ENCODE measurements at places on chromosomes 6 and 20.
A peak's percentile ranks its signal among the peaks of the same experiment; 100 is the strongest.

DNA sequence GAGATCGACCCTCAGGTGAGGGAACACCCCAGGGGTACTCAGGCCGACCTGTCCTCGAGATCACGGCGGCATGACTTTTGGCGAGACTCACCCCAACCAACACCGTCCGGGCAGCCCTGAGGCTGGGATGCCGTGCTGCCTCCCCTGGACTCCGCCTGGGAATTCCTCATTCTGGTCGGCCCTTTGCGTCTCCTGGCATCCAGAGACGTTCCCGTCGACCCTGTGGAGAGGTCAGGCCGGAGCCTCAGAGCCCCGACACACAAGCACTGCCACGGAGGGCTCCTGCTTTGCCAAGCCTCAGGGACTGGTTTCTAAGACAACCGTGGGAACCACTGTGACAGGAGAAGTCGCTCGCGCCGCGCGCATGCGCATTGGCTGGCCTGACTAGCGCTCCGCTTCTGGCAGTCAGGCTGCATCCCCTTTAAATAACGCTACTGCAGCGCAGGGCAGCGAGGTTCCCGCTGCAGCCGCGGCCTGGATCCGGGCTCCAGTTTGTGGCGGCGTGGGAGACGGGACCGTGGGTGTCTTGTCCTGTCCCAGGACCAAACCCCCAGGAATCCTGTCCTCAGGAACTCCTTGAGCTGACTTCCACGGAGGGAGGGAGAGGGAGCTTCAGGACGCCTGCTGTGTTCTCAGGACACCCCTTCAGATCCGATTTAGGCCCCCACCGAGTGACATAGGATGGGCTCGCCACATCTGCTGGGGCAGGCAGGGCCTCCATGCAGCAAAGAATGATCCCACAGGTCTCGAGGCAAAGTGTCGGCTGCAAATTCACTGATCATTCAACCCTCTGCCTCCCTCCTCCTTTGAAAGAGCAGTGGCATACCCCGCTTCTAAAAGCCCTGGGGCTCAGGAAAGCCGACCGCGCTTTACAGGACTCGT is 163.2 kb upstream of the ZNF337 start:
- peak; percentile 62 for DNase-seq

- no peak for DNase-seq
Observed at GRCh38 chr6:138107078-138107751, at the start of gene PERP. Gene PERP, minus strand, starts transcription at chr6:138107419. Its CDS starts 79 bp downstream, at chr6:138107340.

GRCh38 chr20:36804425-36804824 is 30.9 kb upstream of the DSN1 start:
- no peak for DNase-seq

DNA sequence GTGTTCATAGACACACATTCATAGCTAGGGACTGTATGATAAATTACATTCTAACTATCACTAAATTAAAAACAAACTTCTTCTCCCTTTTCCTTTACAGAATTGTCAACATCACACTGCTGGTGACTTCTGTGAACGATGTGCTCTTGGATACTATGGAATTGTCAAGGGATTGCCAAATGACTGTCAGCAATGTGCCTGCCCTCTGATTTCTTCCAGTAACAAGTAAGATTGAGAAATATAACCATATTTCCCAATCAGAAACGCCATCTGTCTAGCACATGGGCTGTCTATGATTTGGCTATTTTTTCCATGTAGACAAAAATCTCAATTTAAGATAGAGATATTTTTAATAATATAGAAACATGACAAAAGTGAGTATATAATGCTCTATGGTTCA is 367.7 kb downstream of the ARHGAP18 start:
- DNase-seq: no peak

- DNase-seq: no peak
Observed at GRCh38 chr6:19180348-19181072, 656.7 kb upstream of the ID4 start.

DNA sequence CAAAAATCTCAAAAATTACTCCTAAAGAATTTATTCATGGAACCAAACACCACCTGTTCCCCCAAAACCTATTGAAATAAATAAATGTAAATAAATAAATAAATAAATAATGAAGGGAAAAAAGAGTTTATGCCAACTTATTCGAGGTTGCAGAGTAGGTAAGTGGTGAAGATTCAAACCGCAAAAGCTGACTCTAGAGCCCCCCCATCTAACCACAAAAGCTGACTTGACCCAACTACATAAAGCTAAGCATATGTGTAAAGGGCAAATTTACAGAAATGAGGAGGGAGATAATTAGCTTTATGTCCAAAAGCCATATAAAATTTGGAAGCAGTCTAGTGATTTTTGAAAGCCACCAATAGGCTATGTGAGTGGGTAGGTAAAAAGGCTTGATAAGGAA is 486.9 kb downstream of the PKHD1 start:
- no peak for DNase-seq

DNA sequence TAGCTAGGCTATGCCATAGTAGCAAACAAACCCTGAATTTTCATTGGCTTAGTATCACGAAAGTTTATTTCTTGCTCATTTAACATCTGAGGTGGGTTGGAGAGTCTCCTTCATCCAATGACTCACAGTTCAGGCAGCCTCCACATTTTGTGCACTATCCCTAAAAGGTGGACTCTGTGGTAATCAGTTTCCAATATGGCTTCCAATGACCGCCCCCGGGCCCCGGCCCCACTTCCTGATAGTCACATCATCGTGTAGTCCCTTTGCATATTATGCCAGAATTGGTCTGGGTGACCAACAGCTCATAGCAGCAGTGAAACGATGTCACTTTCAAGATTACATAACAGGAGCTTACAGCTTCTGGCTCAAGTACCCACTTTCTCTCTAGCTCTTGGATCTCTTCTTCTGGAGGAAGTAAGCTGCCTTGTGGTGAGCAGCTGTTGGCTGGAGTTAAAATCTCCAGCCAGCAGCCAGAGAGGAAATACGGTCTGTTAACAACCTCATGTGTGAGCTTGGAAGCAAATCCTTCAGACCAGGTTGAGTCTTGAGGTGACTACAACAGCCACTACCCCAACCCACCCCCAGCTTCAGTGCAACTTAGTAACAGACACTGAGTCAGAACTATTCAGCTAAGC is 7.8 kb downstream of the HCRTR2 start:
- no peak for DNase-seq

DNA sequence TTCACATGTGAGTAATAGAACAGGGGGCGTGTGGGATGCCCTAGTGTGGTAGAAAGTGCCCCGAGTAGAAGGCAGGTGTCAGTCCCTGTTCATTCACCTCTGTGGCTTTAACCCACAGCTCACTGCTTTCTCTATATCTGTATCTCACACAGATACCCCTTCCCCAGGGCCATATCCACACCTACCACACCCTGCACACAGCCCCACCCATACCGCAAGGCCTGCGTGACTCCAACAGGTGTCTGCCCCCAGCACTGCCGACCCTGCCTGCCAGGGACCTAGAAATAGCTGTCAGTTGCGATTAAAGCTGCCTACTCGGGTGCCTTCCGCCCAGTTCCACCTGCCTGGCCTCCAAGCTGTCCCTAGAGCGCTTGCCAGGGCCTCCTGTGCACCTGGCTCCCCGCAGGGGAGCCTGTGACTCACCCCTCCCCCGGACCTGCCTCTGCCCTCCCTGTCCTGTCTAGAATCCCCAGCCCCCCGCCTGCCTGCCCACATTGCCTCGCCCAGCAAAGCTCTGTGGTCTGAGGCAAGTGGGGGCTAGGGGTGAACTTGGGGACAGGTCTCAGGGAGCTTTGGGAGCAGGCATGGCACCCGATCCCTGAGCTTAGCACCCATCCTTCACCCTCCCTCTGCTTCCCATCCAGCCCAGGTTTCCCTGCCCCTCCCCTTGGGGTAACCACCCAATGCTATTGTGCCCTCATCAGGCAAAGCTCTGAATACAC is 38.3 kb upstream of the ID1 start:
- no peak for DNase-seq

DNA sequence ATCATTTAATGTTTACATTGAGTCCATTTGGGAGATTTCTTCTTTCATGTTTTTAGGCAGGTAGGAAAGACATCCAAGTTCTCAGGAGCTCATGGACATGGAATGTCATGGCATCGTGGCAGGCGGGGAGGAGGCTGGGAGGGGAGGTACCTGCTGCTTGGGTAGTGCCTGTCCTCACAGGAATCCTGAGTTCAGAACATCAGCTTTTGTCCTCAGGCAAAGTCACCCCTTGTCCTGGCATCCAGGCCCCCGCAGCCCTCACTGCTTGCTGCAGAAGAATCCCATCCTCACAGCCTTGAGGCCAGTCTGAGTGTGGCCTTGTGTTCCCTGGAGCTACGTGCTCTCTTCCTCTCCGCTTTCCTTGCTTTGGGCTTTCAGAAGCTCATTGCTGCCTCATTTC is 157.4 kb downstream of the CFAP61 start:
- DNase-seq: no peak

GRCh38 chr6:2733324-2733723 is 17.4 kb downstream of the MYLK4 start:
- DNase-seq: no peak

DNA sequence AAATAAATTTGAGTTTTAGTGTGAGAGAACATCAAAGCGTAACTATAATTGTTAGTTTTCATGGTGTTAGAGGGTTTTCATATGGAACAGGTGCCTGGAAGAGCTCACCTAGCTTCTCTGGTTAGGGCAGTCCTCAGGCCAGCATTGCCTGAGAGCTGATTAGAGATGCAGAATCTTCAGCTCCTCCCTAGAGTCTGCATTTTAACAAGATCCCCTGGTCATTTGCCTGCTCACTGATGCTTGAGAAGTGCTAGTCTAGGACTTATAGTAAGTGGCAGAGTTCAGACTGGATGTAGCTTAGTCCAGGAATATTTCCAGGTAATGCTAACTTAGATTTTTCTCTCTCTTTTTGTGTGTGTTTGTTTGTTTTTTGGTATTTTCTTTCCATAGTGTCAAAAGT is 21.7 kb upstream of the SMIM26 start:
- no peak for DNase-seq

GRCh38 chr6:62707156-62707555 is 421.1 kb upstream of the KHDRBS2 start:
- DNase-seq: no peak

DNA sequence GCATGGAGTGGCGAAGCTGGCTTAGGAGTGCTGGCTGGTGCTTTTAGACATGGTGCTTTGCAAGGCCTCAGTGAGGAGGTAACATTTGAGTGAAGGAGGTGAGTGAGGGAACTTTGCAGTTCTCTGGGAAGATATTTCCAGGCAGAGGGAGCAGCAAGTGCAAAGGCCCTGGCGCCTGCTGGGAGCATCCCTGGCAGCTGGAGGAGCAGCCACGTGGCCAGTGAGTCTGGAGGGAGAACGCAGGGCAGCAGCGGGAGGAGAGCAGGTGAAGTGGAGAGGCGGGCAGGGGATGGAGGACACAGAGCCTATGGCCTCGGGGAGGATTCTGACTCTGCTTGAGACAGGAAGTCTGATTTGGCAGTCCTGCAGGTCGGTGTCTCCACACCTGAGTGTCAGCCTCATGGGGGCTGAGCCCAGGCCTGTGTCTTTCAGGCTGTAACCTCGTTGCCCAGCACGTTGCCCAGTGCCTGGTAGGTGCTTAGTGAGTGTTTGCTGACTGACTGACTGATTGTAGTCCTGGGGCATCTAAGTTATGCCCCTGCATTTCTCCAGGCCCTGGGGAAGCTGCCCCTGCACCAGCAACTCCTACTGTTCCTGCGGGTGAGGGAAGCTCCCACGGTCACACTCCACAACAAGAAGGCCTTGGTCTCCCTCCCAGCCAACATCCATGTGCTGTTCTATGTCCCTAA is 11.0 kb upstream of the BPIFB4 start:
- DNase-seq: no peak

GRCh38 chr20:37341632-37342031 is 4.3 kb upstream of the SRC start:
- no peak for DNase-seq

GRCh38 chr6:124792386-124792785 is 169.9 kb upstream of the RNF217 start:
- DNase-seq: no peak

DNA sequence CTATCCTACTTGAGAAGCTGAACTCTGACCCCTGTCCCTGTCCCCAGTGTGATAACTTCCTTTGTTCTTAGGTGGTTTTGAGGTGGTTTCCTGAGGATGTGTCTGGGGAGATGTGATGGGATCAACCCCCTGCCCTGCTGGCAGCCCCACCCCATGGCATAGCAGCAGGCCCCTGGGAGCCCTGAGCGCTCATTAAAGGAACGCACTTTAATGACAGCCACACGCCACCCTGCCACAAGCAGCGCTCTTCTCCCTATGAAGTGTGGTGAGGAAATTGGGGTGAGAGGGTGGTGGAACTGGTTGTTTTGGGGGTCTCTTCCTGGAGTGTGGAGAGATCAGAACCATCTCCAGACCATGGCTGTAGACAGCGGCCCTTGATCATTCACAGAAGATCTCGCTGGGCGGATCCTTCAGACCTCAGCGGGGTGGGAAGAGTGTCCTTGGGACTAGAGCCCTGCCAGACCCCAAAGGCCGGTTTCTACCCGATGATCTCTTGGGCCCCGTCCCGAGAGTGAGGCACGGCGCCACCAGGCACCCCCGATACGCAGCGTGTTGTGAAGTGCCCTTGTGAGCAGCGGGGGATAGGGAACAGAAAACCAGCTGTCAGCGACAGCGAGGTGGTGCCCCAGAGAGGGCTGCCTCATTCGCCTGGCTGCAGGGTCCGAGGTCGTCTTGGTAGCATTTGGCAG is 45.4 kb downstream of the SYNJ2 start:
- no peak for DNase-seq

- no peak for DNase-seq
Observed at GRCh38 chr20:10476319-10476724, 41.2 kb downstream of the SLX4IP start.

DNA sequence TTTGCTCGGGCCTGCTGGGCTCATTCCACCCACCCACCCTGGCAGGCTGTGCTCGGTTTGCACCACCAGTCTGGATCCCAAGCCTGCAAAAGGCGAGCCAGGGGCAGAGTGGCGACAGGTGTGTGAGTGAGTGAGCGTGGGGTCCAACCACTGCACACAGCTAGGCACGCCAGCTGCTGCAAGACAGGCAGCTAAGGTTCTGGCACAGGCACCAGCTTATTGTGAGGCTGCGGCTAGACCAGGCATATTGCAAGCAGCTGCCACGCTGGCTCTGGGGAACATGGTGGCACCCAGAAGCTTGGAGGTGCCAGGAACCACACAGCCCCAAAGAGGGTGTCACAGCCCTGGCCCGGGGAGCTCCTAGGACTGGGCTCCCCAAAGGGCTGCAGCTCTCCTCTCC is 205.1 kb downstream of the ANKRD60 start:
- no peak for DNase-seq

DNA sequence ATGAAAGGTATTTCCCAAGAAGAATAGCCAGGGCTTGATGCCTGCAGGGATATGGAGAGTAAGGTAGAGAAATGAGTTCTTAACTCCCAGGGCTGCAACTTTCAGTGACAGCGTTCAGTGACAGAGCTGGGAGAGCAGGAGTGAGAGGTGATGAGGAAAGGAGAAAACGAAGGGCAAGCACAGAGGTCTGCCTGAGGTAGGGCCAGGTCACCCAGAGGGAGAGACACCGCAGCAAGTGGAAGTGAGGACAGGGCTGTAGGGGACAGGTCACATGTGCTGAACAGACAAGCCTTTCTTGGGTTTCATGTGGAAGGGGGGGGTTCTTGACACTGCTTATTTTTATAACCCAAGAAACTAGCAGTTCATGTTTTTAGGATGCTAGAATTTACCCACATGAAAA is 72.5 kb downstream of the PREP start:
- no peak for DNase-seq

- no peak for DNase-seq
Observed at GRCh38 chr20:48970681-48971365, 49.3 kb downstream of the ARFGEF2 start.

Measured in cerebellar nuclear complex (tissue), 1 donor.